Putamen (tissue), 1 donor: ENCODE measurements at places on chromosomes 7 and 10.

DNA sequence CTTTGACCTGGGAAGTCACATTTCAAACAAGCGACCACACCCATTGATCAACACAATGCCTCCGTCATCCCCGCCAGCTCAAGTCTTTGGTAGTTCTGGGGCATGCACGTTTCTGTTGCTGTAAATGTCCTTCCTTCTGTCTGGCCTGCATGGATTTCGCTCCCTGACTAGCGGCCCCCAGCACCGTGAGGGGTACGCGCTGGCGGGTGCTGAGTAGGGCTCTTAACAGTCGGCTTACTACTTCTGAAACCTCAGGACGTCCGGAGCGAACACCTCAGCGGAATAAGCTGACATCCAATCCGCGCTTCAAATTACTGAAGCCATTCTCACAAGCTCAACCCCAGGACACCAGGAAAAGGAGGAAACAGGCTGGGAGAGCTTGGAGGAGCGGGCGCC is 505 bp downstream of the NUDCD3 start:
- no peak for DNase-seq

GRCh38 chr10:118912961-118913600 is 116.4 kb upstream of the NANOS1 start:
- no peak for DNase-seq

DNA sequence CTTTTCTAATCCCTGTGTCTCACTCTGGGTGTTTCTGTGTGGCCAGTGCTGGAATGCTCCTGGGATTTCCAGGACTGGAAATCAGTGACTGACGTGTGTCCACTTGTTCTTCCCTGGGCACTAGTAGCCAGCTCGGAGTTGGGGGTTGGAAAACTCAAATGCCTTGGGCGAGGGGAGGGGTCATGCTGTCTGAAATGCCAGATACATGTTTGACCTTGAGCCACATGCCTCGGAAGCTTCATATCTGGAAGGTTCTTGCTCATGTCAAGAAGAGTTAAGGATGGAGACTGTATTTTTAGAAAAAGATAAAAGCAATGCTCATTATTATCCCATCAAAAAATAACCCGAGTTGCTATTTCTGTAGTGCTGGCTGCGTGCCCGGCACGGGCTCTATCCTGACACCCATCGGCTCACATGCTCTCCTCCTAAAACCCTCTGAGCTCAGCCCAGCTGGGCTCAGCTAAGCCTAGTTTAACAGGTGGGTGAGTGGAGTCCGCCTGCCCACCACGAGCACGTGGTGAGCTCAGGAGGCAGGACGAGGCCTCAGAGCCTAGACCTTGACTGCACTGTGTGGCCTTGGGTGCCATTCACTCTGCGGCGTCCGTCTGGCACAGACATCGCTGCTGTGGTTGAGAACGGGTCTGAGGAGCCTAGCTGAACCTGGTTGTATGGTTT is 6.4 kb downstream of the DPYSL4 start:
- peak; percentile 58 for DNase-seq

DNA sequence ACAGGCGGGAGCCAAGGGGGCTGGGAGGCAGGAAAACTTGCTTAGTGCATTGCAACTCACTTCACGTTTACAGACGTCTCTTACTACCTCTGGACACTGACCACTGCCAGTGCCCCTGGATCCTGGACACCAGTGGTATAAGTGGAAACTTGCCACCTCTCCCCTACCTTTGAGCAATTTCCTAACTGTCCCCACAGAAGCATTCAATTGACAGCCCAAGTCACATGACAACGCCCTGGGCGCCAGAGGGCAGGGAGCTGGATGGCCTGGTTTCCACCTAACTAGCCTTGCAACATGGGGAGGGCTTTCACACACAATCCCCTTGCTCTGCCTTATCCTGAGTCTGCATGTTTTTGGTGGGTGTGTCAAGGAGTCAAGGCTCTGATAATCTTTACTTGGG is 113.8 kb downstream of the DYNC2I1 start:
- no peak for DNase-seq

DNA sequence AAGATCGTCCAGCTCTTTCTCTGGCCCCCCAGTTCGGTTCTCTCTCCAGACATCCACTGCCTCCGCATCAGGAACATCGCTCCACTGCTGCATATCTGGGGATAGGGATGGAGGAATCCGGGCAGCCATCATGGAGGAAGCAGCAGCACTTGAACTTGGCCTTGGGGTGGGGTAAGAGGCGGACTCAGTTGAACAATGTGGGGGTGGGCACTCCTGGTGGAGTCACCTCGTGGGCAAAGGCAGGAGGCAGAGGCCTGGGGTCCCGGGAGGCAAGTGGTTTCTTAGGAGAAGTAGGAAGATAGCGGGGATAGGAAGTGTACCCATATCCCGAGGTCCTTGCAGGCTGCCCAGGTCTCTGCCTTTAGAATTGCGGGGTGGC is 98.3 kb downstream of the CHST15 start:
- DNase-seq: no peak

- DNase-seq: no peak
Measured at GRCh38 chr10:123599366-123599849, 66.7 kb upstream of the GPR26 start.

DNA sequence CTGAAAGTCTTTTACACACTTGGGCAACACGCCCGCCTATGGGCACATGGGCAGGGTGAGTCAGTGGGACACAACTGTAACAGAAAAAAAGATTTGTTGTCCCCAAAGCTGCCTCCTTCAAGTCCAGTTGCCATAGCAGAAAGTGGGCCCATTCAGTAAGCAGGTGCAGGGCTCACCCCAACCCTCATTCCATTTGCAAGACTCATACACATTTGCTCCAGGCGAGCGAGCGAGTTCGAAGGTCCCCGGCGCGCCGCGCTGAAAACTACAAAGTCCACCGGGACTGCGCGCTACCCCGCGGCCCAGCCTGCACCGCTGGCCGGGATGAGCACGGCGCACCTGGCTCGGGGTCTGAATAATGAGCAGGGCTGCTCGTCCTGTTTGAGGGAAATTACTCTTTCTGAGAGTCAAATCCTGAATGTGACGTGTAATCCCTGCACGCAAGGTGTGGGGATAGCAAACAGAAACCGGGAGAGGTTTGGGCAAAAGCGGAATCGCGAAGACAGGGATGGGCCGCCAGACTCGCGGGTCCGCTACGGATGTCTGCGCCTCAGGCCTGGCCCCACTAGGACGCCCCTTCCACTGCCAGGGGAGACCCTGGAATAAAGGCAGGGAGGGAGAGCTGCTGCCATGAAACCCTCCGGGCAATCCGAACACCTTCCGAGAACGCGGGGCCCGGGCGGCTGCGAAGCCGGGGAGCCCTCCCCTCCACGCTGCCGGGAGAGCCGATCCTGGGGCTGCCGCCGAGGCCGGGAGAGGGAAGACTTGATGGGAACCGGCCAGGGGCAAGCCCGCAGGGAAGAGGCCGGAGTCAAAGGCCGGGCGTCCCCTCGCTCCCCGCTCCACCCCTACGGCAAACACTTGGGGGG is 982 bp downstream of the COBL start:
- DNase-seq: no peak

- no peak for DNase-seq
Measured at GRCh38 chr10:42578019-42578418, 60.4 kb downstream of the ZNF33B start.

GRCh38 chr7:36021367-36021766 is 131.7 kb upstream of the EEPD1 start:
- no peak for DNase-seq

DNA sequence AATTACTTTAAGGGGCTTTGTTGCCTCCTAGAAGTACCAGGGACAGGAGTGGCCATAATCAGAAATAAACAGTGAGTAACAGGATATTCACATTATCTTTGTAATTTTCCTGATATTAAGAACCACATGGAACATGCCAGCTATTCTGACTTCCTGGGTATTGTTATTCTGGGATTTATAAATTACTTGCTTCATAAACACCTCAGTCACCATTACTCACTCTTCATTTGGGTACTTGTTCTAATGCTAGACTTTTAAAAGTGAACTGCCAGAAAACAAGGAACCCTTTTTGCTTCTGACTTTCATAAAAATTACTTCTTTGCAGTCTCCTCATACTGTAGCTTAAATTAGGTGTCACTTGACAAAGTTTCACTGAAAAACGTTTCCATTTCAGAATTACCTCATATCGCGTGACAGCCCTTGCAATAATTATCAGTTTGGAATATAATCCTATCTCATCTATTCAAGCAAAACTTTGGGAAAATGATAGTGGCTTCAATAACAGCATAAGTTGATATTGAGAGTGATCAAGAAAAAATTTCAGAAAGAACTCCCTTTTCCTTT is 29.8 kb downstream of the CABCOCO1 start:
- no peak for DNase-seq

DNA sequence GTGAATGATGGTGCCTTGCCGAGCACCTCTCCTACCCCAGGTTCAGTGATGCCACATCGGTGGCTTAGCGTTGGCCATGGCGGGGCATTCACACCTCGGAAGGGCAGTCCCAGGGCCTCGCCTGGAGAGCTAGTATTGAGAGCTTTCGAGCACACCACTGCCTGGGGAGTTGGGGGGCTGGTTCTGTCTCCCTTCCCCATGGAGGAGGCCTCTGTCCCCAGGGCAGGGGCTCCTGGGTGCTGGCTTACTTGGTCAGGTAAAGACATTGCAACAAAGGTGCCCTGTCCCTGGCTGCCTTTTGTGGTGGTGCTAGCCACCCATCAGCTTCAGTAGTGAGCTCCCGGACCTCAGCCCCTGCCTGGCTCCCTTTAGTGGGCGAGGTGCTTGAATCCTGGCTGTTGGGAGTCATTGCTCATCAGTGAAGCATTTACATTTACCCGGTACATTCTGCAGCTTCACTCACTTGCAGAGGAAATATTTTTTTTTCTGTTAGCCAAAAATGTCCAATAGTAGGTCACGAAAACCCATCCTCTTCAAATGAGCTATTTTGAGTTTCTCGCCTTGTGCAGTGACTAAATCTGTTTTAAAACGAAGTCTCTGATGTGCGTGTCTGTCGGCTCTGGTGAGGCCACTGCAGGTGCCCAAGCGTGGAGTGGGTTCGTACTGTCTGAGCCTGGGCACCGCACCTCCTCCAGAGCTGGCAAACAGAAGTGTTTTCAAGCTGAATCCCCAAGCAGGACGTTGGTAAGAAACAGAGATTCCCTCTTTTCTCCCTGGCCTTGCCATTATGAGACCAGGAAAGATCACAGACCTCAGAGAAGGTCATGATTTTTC is 95.5 kb downstream of the INPP5A start:
- DNase-seq: no peak

DNA sequence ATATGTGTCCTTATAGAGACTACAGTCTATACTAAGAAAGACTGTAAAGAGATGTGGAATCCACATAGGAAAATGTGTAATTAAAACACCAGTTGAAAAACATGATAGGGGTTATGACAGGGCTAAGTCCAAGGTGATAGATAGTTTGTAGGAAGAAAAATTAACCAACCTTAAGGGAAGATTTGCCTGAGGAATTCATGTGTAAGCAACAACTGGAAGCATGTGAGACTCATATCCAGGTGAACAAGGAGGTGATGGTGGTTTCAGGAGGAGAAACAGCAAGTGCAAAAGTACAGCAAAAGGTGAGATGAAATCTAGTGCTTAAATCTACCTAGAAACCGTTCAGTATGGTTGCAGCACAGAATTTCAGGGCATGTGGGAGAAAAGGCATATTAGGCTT is 216.7 kb upstream of the ETV1 start:
- DNase-seq: no peak

DNA sequence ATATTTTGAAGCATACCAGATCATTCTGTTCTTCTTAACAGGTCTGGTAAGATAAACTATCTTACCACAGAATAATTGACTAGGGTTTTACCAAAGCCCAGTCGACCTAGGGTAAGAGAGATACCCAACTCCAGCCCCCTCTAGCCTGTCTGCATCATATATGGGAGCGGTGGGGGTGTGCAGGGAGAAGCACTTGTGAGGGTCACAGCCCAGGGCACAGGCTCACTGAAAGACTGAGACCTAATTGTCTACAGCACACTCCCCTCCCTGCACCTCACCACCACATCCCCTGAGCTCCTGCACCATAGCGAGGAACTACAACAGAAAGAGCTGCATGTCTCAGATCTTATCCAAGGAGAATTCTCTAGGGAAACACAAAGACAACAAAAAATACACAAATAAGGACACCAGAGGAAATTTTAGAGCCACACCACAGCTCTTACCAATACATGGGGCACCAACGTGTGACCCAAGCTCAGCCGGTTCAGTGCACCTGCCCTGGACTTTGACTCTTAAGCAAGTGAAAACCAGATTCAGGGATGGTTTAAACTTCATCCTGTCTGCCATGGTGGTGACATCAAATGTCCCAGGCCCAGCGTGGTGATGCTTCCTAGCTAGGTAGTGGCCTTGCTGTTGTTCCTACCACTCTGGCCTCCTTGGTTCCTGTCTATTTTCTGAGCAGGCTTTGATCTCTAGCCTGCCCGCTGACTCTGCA is 150.8 kb downstream of the HERPUD2 start:
- DNase-seq: no peak

- DNase-seq: no peak
Measured at GRCh38 chr10:8416192-8416701, 361.8 kb downstream of the GATA3 start.

GRCh38 chr7:140439359-140439758 is 35.5 kb downstream of the RAB19 start:
- peak; percentile 58 for DNase-seq
